ENCODE measurements at places on chromosomes 3 and 15.

GRCh38 chr3:185470323-185470722 lies 28.5 kb downstream of the TMEM41A start:
- no peak for DNase-seq

DNA sequence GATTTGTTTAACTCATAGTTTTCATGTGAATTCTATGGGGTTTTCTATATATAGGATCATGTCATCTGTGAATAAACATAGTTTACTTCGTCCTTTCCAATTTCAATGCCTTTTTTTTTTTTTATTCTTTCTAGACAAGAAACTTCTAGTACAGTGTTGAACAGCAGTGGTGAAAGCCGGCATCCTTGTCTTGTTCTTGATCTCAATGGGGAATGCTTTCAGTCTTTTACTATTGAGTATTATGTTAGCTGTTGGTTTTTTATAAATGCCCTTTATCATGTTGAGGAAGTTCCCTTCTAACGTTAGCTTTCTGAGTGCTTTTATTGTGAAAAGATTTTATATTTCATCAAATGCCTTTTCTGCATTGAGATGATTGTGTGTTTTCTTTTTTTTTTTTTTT lies 69.0 kb downstream of the SLMAP start:
- DNase-seq = no peak

DNA sequence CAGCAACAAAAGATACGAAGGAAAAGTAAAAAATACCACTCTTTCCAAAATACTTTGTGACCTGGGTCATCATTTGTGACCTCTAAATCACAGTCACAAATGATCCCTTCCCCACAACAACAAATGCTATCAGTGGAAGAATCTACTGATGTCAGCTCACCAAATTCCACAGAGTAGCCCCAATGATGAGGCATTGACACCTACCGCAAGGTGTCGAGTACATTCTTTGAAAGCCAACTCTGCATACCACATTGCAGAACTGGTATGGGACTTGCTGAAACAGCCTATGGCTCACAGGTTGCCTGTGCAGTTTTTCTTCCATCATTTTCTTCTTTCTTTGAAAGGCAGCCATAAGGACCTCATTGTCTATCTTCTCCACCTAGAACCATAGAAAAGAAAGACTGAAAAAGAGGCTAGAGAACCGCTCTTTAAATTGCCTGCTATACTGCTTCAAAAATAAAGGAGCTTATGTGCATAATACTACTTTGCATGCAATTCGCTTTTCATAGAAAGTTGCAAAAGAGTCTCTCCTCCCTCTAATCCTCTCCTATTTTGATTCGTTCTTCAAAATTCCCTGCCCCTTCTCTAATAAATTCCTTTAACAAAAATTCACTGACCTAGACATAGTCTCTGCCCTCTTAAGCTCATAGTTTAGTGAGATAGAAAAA lies 21.4 kb upstream of the KPNA1 start:
- DNase-seq = peak; percentile 27

- no peak for DNase-seq
These were observed 10.2 kb downstream of the RFTN1 start for GRCh38 chr3:16503191-16503776.

- no peak for DNase-seq
These were observed 67.6 kb downstream of the SFMBT1 start for GRCh38 chr3:52978109-52978754.

DNA sequence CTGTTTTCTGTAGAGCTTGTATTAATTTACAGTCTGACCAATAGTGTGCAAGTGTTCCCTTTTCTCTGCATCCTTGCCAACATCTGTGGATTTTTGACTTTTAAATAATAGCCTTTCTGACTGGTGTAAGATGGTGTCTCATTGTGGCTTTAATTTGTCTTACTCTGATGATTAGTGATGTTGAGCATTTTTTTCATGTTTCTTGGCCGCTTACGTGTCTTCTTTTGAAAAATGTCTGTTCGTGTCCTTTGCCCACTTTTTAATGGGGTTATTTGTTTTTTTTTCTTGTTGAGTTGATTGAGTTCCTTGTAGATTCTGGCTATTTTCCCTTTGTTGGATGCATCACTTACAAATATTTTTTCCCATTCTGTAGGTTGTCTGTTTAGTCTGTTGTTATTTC lies 7.6 kb upstream of the ACOX2 start:
- DNase-seq = peak; percentile 67

DNA sequence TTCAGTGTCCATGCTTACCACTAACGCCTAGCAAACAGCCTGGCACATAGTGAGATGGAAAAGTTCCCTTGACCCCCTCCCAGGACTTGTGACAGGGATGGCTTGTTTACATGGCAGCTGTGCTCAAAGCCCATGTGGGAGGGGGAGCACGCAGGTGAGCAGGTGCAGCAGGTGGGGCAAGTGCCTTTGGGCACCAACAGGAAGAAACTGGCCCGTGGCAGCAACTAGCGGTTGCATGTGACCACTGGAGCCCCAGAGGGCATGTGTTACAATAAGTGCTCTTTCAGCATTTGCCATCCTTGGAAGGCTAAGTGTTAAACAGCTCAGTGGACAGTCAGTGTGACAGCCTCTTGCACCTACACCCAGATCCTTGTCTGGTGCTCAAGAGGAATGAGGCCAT lies 734.6 kb downstream of the TUSC7 start:
- no peak for DNase-seq

DNA sequence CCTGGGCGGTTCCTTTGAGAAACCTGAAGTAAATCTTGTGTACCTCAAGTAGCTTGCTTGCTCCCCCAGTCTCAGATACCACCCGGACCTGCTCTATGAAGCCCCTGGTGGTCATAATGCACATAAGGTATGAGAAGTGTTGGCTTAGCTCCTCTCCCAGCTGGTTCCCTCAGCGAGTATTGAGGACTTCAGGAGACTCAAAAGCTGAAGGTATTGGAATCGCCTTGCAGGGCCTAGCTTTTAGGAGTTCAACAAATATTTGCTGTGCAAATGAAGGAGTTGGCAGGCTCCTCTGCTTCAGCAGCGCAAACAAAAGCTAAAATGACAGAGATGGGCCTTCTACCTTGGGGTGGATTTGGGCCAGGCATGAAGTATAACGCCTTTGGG lies 1.7 kb downstream of the CMTM8 start:
- peak; percentile 38 for DNase-seq

DNA sequence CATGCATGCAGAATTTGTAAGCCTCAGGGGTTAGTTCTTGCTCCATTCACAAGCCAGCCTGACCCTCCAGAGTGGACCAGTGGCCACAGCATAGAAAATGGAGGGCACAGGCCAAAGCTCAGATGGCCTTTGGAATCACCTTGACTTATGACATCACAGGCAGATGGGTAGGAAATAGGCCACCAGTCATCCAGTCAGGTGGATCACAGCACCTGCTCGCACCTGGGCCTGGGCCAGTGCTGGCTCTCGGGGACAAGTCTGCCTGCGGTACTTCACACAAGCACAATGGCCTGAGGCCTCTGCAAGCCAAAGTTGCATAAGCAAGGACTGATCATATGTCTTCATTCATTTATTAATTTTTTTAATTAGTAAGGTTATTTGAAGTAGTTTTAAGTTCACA lies 39.3 kb downstream of the PPCDC start:
- no peak for DNase-seq

- peak; percentile 40 for DNase-seq
These were observed 388.7 kb upstream of the CFAP20DC start for GRCh38 chr3:59438492-59438891.

DNA sequence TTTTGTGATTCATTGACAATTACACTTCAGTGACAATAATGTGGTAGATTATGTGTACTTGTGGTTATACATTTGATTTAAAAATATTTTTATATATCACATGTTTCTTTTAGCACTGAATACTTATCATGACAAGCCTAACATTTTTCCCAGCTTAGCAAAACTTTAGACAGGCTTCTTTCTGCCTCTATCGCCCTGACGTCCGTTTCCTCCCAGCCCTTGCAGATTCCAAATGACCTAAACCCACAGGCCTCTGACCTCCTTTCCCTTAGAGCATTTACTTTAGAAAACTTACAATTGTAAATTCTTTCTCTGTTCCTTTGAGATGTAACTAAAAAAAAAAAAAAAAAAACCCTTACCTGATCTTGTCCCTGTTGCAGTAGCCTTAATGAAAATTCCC lies 326.1 kb downstream of the UNC13C start:
- peak; percentile 4 for DNase-seq

DNA sequence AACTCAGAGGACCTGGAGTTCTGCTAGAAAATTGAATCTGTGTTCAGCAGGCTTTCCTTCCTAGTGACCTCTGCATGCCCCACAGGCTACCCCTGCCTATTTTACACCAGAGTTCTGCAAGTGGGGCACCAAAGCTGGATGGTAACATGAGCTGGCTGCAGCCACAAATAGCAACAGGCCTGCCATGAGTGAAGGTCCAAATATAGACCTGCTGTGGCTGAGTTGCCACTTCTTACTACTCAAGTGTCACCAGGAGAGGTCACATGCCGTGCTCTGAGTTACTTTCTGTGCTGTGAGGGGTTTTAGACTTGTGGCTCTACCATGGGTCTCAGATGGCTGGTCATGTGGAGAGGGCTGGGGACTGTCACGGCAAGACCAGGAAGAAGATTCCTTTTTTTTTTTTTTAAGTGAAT lies at the start of gene FSD2:
Gene FSD2, minus strand, starts transcription at position 76 of the 413 bp plus-strand sequence. CDS start 18,679 bp downstream, outside the sequence.
- no peak for DNase-seq

DNA sequence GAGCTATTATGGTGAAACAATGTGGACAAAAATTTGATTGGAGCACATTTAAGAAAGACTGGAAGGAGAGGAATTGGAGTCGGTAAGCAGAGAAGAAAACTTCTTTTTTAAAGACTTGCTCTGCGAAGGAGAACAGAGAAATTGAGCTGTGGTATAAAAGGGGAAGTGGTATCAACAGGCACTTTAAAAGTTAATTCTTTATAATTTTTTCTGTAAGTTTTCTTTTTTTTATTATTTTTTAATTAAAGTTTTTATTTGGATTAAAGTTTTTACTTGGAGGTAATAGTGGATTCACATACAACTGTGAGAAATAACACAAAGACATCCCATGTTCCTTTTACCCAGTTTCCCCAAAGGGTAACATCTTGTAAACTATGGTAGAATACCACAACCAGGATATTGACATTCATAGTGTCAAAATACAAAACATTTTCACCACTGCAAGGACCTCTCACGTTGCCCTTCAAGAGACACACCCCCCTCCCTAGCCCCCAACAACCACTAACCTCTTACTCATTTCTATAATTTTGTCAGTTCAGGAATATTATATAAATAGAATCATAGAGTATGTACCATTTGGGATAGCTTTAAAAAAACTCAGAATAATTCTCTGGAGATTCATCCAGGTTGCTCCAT lies 33.8 kb upstream of the XIRP1 start:
- DNase-seq = no peak

DNA sequence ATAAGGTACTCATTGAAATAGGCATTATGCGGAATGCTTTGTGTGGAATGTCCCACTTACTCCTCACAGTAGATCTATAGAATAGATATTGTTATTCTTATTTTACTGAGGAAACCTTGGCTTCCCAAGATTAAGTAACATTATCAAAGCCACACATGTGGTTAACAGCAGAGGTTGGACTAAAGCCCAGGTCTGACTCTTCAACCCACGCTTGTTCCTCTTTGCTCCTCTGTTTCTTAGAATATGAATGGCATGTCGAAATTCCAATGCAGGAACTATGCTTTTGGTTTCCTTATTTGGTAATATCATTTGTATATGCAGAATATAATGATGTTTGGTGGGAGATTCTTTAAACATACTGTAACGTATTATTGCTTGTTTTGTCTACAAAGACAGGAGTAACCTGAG lies 818.8 kb upstream of the LMCD1 start:
- no peak for DNase-seq

DNA sequence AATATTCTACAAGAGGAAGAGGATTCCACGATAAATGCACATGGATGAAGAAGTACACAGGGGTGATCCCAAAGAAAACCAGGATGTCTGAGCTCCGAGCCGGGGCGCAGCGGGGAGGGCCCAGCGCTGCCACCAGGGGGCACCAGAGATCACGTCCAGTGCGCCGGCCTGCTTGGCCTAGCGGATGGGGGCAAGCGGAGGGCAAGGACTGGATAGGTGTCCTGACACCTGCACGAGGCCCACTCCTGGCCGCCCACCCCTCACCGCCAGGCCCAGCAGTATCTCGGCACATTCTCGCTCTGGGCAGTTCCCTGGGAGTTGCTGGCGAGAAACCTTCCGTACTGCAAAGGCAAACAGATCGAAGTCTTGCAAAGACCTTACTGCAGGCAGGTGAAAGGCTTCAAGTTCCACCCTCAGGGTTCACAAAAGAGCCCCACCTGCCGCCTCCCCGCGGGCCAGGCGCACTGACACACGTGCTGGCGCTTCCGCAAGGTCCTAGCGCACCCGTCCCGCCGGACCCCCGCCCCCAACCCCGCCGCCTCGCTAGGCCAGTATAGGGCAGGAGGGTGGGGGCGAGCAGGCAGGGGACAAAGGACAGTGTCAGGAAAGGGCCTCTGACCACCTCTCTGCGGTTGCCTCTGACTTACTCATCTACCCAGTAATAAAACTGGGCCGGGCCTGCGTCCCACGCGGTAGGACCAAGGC lies 3.3 kb downstream of the ANKRD63 start:
- peak; percentile 48 for DNase-seq

DNA sequence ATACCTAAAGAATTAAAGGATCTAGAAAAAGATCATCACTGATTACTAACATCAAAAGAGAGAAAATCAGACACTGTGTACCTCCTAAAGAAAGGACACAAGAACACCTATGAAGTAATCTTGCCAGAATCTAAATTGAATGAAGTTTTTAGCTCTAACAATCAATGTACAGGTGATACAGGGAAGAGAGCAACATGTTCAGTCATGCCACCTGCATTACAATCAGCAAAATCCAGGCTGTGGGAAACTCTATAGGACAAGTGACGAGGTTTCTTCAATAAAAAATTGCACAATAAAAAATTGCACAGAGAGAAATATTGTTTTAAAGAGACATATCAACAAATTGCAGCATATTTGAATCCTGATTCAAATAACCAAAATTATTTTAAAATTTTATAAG lies 93.3 kb downstream of the SEMA5B start:
- no peak for DNase-seq

- no peak for DNase-seq
These were observed 7.9 kb upstream of the SSUH2 start for GRCh38 chr3:8652324-8652987.

DNA sequence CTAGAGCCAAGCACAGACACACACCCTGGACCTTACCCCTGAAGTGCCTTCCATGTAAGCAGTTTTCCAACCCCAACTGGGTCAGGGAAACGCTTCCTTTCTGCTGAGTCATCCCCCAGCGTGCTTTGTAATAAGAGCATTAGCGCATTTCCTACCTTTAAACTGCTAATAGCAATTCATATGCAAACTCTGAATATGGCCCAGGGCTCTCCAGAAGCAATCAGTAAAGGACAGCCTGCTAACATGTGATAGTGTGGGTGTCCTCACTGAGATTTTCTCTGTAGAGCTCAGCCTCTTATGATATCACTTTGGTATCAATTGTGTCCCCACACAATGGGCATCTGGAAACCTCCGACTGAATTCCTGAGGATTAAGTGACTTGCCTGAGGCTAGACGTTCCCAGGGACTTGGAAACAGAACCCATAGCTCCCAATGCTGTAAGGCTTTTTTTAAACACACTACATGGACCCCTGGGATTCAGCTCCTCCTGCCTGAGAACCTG lies 5.6 kb downstream of the GABRB3 start:
- no peak for DNase-seq
